ENCODE measurements at places on chromosomes 2 and 18.

- DNase-seq: no peak
Observed at GRCh38 chr2:37529830-37530415, 141.5 kb downstream of the CDC42EP3 start.

- DNase-seq: no peak
Observed at GRCh38 chr2:30249354-30249753, 18.0 kb downstream of the LBH start.

GRCh38 chr2:230668184-230668938 lies 44.3 kb upstream of the CAB39 start:
- no peak for DNase-seq

- no peak for DNase-seq
Observed at GRCh38 chr2:12861344-12861930, 144.7 kb downstream of the TRIB2 start.

- DNase-seq: no peak
Observed at GRCh38 chr2:226256237-226256636, 543.4 kb downstream of the IRS1 start.

DNA sequence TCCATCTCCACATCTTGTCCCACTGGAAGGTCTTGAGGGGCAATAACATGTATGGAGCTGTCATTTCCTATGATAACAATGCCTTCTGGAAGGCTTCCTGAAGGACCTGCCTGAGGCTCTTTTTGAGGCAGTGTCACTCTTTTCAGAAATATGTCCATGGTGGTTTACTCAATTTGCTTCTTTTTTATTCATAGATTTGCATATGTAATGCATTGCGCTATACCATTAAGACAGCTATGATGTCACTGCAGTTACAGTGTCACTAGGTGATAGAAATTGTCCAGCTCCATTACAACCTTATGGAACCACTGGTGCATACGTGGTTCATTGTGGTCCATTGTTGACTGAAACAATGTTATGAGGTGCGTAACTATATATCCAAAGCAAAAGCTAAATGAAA lies 19.9 kb downstream of the NABP1 start:
- DNase-seq: no peak

- no peak for DNase-seq
Observed at GRCh38 chr2:10339647-10340592, 37.2 kb downstream of the HPCAL1 start.

Data from central memory CD8-positive, alpha-beta T cell (primary cell).